ENCODE measurements at places on chromosomes 11 and 22.

GRCh38 chr11:104222464-104222863 lies 58.5 kb upstream of the PDGFD start:
- DNase-seq = no peak

GRCh38 chr22:46788441-46789172 lies 26.2 kb downstream of the TBC1D22A start:
- DNase-seq = no peak

- DNase-seq = no peak
These were observed 35.8 kb downstream of the OR4C6 start for GRCh38 chr11:55697817-55698216.

GRCh38 chr11:36467916-36468315 lies 42.2 kb downstream of the TRAF6 start:
- DNase-seq = no peak

DNA sequence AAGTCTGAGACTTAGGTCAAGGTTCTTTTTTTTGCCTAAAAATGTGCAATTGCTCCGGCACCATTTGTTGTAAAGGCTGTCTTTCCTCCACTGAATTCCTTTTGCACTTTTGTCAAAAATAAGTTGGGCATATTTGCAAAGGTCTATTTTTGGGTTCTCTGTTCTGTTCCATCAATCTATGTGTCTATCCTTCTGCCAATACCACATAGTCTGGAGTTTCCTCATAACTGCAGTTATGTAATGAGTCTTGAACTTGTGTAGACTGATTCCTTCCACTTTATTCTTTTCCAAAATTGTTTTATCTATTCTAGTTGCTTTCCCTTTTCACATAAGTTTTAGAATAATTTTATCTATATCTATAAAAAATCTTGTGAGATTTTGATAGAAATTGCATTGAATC lies 6.7 kb downstream of the KCNJ5 start:
- no peak for DNase-seq

DNA sequence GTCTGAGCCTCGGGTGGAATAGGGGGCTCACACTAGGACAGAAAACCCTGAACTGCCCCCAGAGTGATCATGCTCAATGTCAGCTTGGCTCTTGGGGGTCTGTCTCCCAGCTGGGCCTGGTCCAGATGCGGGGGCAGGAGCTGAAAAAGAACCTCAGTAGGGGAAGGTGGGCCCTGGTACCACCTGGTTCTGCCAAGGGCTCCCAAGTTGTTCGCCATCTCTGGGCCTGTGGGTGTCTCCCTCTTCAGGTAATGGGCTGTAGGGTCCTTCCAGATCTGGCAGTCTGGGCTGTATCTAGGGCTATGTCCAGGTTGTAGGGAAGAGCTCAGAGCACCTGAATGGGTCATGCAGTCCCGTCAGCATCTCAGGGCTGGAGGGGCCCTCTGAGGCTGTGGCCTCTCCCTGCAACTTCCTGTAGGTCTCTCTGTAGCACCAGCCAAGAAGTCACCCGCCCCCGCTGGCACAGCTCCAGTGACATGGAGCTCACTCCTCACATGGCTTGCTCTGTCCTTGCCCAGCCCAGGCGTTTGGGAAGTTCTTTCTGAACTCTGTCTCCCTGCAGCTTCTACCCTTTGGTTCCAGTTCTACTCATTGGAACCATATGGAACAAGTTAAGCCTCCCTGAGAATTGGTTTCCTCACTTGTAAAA lies 33.0 kb upstream of the SOX10 start:
- DNase-seq = no peak

GRCh38 chr11:95764267-95764898 lies 25.2 kb downstream of the FAM76B start:
- DNase-seq = no peak

DNA sequence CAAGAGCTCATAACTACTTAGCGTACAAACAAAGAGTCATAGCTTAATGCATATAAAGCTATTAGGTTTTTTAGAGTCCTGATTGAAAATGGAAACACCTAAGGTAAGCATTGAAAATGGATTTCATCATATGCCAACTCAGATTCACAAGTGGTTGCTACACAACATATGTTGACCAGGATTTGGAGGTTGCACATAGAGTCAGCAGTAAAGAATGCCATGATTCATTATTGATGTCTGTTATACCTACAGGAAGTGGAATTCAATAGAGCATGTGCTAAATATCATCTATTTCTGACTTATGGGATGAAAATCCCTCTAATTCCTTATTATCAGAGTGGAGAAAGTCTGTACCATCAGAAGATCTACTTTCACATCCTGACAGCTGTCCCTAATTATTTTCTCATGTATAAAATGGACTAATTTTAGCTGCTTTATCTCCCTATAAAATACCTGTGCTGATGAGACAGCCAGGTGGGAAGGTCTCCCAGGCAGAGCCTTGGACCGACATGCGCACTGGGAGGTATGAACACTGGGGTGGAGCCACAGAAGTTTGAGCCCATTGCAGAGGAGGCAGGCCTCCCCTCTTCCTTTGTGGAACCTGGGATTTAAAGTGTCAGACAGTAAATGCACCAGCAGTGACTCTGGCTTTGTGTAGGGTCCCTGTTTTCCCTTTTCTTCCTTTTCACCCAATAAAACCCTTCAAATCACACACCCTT lies 204.2 kb downstream of the AASDHPPT start:
- no peak for DNase-seq

GRCh38 chr11:8354622-8355415 lies 91.1 kb upstream of the LMO1 start:
- no peak for DNase-seq

GRCh38 chr22:39603345-39603744 lies 32.8 kb downstream of the CACNA1I start:
- DNase-seq = no peak

Data from memory B cell (primary cell).